ENCODE measurements at places on chromosomes 3 and 15. TPM values are rescaled to one million over a fixed set of nuclear protein-coding genes. Genes with fewer than 3 reads are reported as not detected.

GRCh38 chr3:4716706-4717362, 223.7 kb downstream of the ITPR1 start:
- DNase-seq, result no peak
- peaks cover 3% of the 10 kb centered on the region for H3K4me1 ChIP-seq
- H3K27ac ChIP-seq, result peak overlapping the region; percentile 36
- no peak overlapping the region for H3K4me3 ChIP-seq

DNA sequence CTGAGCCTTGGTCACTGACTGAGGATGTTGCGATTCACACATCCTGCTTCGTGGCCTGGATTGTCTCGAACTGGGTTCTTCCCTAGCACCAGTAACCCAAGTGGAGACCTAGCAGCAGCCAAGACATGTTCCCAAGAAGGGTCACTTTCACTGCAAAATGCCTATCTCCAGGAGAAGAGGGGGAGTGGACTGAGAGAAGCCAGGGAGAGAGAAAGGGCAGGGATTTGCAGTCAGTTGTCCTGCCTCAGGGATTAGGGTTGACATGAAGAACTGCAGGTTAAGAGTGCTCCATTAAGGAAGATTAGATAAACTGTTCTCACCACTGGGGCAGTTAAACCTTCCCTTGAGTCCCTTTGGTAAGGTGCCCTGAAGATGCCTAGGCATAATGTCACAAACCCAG, 5.7 kb upstream of the CD276 start:
- H3K36me3 ChIP-seq, result no peaks in the 10 kb centered on the region
- H3K4me1 ChIP-seq, result peaks cover 10% of the 10 kb centered on the region
- H3K27me3 ChIP-seq, result no peaks in the 10 kb centered on the region
- H3K27ac ChIP-seq, result no peak overlapping the region
- no peak overlapping the region for H3K4me3 ChIP-seq

DNA sequence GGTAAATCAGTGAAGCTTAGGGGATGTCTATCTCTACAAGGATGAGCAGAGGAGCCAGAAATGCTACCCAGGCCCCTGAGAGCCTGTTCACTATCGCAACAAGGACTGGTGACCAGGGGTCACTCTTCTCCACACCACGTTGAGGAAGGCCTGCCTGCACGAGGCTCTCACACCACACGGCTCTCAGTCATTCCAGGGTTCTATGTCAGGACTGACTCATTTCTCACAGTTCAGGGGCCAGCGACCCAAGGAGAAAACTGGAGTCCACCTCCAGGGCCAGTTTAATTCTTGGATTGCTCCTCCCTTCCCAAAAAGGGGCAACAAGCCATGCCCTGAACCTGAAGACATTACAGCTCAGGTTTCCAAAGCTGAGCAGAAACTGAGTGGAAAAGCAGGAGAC, 33.9 kb downstream of the ANP32A start:
- H3K27ac ChIP-seq, result no peak overlapping the region
- peaks cover 94% of the 10 kb centered on the region for H3K4me1 ChIP-seq
- peaks cover 41% of the 10 kb centered on the region for H3K36me3 ChIP-seq
- H3K4me3 ChIP-seq, result no peak overlapping the region
- DNase-seq, result no peak

Gene FBXO40
- not detected for total RNA-seq

Gene ZKSCAN7
- 3.9 TPM for total RNA-seq

Gene SH3GL3
- total RNA-seq, result not detected

Measured in spleen (tissue), 13 donors.